ENCODE measurements at places on chromosomes 2 and 18.

- DNase-seq: no peak
Observed at GRCh38 chr18:12253663-12254135, 462 bp upstream of the CIDEA start.

- no peak for DNase-seq
Observed at GRCh38 chr2:237441605-237442274, 27.8 kb upstream of the COL6A3 start.

- DNase-seq: no peak
Observed at GRCh38 chr2:9380702-9381628, 42.4 kb downstream of the ITGB1BP1 start.

DNA sequence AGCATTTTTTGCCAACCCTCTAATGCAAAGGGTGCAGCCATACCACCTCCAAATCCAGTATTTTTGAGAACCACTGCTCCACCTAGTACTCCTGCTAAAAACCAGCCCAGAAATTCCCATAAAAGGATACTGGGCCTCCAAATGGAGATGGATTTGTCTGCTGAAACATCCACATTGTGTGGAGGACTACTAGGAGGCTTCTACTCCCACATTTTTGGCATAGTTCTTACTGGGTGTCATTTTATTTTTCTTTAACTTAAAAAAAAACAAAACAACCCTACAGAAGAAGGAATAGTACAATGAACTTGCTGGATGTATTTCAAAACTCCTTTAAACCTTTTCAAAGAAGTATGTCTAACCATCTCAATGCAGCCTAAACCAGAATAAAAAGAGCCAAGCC is 219.2 kb downstream of the SRBD1 start:
- DNase-seq: no peak

- no peak for DNase-seq
Observed at GRCh38 chr2:238586931-238587775, 160.4 kb downstream of the ASB1 start.

DNA sequence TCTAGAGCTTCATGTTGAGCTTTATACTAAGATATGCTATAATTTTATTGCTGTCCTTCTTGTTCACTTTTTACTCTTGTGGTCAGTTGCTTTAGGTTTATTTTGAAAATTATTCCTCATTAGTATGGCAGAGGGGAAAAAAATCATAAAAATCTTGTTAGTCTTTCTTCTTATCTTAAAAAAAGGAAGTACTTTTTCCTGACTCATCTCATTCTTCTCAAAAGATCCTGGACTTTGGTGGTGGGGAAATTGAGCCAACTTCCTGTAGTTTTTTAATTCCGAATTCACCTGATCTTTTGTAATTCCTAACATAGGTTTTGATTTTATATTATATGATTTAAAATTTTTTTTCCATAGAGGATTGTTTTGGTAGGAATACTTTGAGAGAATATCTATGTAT is 3.8 kb downstream of the SLC4A1AP start:
- no peak for DNase-seq

DNA sequence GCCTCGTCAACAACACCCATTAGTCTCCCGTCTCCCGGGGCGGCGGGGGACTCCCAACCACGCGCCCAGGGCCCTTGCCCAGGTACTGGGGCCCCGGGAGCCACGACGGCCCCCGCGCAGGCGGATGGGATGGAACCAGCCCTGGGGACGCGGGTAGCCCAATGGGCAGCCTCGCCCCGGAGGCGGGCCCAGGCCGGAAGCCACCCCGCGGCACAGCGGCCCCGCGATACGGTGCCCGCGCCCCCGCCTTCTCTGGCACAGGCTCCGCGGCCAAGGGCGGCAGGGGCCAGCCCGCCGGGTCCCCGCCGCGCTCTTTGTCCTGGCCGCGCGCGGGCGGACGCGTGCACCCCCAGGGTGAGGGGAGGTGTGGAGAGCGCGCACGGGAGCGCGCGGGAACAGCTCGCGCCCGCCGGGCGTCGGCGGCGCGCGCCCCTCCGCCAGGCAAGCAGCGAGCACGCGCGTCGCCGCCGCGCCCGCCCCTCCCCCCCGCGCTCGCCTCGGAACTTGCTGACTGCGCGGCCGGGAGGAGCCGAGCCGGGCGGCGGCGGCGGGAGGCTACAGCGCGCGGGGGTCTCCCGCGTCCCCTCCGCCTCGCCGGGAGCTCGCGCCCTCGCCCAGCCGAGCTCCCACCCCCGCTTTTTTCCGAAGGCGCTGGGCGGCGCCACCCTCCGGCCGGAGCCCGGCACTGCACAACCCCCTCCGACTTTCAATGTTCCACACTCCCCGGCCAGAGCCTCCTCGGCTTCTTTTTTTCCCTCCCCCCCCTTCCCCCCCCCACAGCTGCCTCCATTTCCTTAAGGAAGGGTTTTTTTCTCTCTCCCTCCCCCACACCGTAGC is at the start of gene UBE2E3:
Gene UBE2E3, plus strand, starts transcription at position 500 of the 837 bp plus-strand sequence. CDS start 1,438 bp downstream, outside the sequence.
- DNase-seq: peak; percentile 69

DNA sequence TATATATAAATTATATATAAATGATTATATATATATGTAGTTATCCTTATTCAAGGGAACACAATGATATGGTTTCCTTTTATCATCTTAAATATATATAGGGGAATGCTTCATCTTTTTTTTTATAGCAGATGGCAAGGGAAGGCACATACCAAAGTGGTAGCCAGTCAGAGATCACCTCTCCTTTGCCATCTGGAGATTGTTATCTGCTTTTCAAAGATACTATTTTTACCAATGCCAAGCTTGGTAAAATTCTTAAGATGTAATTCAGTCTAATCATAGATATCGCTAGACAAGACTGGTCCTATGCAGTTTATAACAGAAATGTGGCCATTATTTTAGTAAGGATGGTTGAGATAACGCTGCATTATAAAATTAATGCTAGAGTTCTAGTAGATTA is 64.7 kb upstream of the DSEL start:
- no peak for DNase-seq

GRCh38 chr2:234670806-234671205 is 173.9 kb upstream of the ARL4C start:
- DNase-seq: no peak

DNA sequence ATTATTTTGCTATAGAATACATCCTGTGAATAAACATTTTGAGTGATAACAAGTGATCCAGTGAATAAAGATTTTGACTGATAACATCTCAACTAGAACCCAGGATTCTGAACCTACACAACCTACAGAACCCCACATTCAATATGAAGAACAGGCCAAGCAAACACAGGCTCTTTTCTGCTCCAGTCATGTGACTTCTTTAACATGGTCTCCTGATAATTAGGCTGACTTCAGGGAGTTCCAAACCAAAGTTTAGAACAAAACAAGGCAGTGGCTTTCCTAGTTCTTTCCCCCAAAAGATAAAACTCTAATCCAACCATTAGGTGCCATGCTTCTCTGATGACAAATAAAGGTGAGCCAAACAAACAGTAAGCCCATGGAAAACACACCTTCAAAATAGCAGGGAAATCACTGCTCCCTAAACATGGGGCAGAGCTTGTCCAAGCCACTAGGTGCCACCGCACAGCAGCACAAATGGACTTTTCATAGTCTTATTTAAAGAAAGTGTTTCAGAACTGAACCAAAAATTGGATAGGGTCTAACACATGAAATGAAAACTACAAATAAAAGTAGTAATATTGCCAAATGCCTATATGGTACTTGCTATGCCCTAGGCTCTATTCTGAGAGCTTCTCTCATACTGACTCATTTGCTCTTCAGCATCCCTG is 95.3 kb downstream of the EVA1A start:
- no peak for DNase-seq

DNA sequence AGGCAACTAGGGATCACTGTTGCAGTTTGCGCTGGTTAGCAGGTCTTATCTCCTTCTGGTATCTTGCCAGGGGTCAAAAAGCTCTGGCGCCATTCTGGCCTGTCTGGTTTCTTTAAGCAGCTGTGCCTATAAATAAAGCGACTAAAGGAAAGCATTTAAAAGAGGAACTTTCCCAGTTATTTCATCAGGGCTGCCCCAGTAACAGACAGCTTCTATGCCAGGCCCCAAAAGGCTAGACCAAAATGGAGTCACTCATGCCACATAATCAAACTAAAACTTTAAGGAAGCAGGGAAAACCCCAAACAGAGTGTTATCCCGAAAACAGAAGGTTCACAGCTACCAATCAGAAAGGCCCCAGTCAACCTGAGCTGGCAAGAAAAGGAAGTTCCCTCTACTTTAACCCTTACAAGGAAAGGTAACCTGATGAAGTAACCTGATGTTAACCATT is 41.2 kb upstream of the HNRNPA3 start:
- no peak for DNase-seq

GRCh38 chr2:18309627-18310026 is 250.8 kb downstream of the RDH14 start:
- no peak for DNase-seq

DNA sequence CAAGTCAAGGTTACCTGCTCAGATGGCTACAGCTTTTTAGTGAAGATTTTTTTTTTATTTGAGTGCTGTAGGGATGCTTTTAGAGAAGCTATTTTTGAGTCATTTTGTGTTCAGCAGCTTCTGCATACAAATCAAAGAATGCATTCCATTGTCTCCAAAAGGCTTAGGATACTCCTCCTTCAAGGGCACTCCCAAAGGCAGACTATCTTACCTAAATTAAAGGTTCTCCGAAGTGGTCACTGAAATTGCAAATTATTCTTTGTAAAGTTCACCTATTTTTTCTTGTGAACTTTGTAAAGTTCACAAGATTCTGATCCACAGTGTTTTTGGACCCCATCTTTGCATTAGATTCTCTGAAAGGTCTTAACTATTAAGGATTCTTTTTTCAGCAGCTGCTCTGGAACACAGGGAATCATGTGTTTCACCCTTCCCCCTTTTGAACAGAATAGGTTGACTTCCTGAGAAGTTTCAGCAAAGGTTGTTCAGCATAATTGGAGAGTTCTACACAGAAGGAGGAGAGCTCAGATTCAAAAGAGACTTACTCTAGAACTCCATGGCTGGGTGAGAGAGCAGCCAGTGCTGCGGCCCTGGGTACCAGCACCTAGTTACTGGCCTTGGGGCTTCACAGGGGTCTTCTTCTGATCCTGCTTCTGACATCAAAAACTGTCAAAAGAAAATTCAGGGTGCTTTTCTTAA is 14.5 kb downstream of the CLIP4 start:
- no peak for DNase-seq
